ENCODE measurements at places on chromosomes 4 and X.

DNA sequence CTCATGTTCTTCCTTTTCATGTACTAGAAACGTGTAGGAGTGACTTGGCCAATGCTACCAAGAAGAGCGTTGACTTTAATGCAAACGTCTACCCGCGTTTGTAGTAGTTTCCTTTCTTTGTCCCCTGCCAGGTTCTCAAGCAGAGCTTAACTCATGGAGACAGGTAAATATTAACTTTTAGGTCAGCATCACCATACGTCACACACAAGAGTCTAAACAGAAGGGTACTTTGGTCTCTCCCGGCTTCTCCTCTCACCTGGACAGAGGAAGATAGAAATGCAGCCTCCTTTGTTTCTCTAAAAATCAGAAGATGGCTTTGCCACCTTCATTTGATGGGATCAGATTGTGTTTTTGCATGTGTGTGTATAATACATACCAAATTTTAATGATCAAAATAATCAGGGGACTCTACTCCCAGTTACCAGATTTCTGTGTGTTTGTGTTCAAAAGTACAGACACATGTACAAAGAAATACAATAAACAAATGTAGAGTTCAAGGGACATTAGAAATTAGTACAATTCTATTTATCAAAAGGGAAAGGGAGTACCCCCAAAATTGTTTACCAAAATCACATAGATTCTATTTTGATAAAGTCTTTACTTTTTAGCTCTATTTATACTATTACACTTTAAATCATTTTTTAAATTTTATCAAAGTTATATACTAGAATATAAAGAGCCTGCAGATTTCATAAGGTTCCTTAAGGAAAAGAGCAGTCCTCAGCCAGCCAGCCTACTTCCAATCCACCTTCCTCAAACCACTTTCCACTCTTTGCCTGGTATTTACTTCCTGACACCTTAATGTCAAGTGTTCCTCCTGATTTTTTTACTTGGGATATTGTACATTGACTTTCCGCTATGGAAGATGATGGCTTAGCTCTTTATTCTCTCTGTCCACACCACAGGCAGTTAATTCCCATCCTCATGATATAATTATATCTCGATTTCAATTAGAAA is 195.5 kb downstream of the RELL1 start:
- DNase-seq: no peak

GRCh38 chrX:40298572-40299479 is 201.1 kb upstream of the BCOR start:
- DNase-seq: no peak

GRCh38 chrX:43656005-43656494 is at the start of gene MAOA:
MAOA (plus strand) TSS chrX:43656299; CDS start chrX:43656342, 43 bp downstream.
- DNase-seq: no peak

DNA sequence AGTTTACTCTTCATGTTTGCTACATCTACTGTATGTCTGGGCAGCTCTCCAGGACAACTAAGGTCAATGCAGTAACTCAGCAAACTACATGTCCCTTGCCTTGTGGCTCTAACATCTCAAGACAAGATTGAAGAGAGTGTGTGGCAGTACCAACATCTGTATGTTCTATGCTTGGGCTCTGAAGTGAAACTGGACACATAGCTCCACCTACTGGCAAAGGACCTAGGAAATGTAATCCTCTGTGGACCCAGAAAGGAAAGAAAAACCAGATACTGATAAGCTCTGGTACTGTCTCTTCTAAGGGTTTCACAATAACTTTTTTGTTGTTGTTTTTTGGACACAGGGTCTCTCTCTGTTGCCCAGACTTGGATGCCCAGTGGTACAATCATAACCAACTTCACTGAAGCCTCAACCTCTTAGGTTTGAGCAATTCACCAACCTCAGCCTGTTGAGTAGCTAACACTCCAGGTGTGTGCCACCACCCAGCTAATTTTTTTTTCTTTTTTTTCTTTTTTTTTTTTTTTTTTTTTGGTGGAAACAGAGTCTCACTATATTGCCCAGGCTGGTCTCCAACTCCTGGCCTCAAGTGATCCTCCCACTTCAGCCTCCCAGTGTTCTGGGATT is 64.1 kb downstream of the QDPR start:
- peak; percentile 65 for DNase-seq

DNA sequence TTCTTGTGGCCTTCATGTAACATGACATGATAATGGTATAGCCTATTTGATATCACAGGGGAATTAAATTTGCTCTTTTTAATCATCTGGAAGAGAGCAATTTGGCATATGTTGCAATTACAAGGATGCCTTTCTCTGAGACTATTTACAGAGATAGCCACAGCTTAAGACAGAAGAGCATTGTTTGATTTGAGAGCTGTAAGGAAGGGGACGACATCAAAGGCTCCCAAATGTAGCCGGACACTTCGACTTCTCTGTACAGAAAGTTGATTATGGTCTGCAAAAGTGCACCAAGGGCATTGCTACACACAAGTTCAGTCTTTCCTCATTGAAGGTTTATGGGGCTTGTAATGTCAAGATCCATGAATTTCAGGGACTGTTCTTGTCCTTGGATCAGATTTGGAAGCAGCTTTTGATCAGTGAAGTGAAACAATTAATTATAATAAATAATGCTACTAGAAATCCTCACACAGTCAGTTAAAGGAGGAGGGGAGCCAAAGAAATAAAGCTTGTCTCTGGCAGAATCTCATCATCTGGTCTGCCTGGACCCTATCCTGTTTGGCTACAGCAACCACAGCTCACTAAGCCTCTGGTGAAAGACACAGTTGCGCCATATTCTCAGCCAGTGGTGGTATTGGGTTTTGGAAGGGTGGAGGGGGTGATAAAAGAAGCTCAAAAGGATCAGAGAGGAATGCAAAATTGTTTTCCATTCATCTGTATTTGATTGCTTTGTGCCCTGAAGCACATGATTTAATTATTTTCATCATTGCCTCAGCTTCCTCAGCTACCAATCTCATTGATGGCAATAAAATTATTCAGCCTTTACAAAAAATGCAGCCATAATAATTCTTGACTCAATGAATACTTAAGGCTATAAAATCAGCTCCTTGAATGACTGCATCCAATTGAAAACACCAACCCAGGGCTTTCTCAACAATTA is 654.3 kb upstream of the LCORL start:
- DNase-seq: no peak

- no peak for DNase-seq
Measured at GRCh38 chr4:101419336-101420135, 72.2 kb upstream of the PPP3CA start.

DNA sequence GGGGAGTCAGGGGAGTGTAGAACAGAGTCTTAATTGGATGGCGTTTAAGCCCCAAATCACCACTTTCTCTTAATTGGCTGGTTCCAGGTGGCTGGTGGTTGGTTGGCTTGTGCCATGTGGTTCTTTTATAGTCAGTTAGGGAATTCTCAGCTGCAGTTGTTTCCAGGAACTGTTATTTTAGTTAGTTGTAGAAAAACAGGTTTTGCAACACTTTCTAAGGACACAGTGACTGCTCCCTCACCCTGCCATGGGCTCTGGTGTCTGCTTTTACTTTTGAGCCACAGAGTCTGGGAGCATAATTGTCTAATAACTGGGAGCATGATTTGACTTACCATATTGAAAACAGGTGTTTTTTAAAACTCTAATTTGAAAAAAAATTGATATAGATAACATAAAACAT is 75.8 kb upstream of the PCDH18 start:
- no peak for DNase-seq

DNA sequence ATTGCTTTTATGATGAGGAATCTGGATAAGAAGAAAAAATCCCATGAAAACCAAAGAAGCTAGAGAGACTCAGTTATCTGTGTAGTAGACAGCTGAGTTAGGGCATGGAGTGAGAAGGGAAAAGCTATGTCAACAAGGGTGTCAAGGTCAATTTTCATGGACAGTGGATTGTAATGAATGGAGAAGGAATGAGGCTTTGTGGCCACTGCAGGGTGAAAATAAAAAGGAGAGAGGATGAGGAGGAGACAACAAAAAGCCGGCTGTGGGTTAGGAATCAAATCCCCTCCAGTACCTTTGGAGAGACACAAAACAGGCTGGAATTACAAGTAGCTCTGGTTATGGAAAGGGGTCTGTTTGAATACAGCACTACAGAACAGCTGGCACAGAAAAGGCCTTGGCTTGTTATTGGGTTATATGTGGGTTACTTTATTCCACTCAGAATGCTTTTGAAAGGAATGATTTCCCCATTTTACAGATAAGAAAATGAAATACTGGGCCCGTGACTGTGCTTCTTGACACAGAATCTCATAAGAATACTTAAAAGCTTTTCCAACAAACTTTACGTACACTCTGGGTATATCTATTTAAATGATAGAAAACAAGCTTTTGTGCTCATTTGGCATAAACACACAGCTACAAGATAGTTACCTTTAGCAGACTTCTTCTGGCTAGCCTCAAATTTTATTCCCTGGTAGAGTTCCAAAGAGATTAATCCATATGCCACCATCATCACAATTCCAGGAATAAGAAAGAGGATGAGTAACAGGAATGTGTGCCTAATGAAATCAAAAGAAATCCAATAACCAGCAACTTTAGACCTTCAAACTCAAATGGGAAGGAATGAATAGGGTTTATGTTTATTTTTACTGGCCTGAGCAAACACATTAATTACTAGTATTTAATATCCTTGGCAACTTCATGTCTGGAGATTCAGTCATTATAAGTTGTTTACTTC is 7.5 kb downstream of the CCKAR start:
- DNase-seq: no peak

All from NCI-H226 (cell line).